Body of pancreas (tissue), 4 donors: ENCODE measurements at places on chromosomes 3 and 15. TPM values are rescaled to one million over a fixed set of nuclear protein-coding genes. Genes with fewer than 3 reads are reported as not detected.
A peak's percentile ranks its signal among the peaks of the same experiment; 100 is the strongest.

DNA sequence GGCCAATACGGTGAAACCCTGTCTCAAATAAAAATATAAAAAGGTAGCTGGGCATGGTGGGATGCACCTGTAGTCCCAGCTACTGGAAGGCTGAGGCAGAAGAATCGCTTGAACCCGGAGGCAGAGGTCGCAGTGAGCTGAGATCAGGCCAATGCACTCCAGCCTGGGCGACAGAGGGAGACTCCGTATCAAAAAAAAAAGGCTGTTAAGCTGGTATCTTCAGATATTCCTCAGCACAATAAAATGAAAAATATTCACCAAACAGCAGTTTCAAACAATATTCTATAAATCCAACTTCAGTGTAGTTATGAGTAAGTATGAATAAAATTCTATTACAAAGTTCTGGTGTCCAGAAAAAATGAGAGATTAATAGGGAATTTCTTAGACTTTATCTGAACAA lies 14.2 kb downstream of the DENND4A start:
- DNase-seq: no peak

DNA sequence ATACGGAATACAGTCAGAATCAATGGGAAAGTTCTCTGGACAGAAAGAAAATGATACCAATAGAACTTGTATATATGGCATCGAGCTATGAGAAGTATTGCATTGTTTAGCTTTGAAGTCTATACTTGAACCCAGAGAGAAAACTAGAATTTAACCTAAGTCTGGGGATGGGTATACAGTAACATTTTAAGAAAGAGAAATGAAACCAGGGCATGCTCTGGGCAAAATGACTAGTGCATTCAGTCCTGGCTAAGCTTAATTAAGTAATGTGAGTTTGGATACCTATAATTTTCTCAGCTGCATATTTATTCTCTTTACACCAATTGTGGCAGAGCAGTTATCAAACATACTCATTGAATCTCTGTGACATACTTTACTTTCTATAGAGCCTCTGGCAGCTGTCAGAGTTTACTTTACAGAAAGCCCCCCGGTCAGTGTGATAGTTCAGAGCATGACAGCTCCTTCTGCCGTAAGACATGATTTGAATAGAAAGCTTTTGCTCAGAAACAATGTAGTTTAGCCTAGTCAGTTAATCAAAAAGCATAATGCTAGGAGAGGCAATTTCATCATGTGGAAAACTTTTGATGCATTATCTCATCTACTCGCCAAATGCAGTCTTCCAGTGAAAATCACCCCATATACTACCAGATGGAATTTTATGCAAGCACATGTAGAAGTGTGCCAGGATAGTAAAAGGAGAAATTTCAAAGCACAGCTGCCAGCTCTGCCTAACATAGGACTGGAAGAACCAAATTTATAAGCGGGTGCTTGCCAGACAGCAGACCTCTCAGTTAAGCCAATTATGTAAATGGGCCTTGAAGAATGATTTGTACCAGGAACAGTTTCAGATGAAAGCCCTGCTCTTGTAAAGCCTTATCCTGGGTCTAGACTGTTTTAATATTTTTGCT lies 40.7 kb downstream of the OXSM start:
- no peak for DNase-seq

DNA sequence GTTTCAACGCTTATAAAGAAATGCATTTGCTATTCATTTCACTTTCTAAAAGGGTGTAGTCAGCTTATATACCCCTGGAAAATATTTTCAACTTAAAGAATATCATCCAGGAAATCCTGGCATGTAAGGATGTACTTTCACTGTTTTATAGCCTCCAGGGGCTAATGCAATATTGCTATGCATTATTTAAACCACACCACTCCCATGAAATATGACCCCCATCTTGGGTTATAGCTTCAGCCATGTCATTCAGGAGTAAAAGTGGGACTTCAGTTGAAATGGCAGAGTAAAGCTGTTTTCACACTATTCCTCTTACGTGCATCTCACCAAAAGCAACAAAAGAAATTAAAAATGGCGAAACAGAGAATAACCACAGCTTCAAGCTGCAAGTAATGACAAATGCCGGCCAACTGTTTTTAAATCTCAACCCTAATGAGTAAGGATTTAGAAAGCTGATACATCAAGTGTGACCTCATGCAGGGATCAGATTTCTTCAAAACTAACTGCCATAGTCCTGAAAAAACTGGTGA lies 84.5 kb downstream of the COL6A6 start:
- DNase-seq: no peak

GRCh38 chr15:98878862-98879261 lies 128.7 kb downstream of the PGPEP1L start:
- no peak for DNase-seq

- DNase-seq: no peak
Observed at GRCh38 chr3:133274477-133274876, 125.4 kb upstream of the BFSP2 start.

GRCh38 chr3:27293939-27294338 lies 75.2 kb downstream of the NEK10 start:
- DNase-seq: no peak

- DNase-seq: no peak
Observed at GRCh38 chr3:165406425-165406824, 210.2 kb upstream of the SLITRK3 start.

Gene TGFBR2
- total RNA-seq: 91.8 TPM

DNA sequence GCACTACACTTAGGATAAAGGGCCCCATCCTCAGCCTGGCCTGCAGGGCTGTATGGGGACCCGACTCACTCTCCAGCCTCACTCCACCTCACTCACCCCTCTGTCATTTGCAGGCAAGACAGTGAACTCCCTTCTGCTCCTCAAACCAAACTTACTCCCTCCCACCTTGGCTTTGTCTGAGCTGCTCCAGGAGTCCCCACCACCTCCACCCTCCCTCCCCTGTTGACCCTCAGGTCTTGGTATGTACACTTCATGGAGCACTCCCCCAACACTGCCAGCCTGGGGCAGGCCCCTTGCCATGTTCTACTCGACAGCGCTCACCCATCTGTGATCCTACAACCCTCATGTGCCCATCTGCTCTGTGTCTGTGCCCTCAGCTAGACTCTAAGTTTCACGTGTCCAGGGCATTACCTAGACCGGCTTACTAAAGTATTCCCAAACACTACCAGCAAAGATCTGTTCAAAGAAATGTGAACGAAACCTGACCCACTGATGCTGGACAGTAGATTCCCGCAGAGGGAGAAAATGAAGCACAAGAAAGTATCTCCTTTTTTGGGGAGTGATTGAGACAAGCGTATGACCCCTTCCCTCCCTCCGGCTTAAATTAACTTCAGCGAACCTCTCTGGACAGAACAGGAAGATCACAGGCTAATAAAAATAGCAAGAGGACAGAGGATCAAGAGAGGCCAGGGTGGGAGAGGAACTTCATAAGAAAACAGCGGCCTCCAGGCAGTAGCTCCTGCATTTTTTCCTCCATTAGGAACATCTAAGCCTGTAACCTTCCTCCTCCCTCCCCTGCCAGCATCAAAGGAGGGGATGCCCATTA lies 113.2 kb downstream of the RFTN1 start:
- DNase-seq: no peak

- DNase-seq: no peak
Observed at GRCh38 chr3:114205541-114205940, 26.7 kb upstream of the DRD3 start.

Gene STRA6
- total RNA-seq: not detected

Gene GREM1
- under 0.01 TPM for total RNA-seq

DNA sequence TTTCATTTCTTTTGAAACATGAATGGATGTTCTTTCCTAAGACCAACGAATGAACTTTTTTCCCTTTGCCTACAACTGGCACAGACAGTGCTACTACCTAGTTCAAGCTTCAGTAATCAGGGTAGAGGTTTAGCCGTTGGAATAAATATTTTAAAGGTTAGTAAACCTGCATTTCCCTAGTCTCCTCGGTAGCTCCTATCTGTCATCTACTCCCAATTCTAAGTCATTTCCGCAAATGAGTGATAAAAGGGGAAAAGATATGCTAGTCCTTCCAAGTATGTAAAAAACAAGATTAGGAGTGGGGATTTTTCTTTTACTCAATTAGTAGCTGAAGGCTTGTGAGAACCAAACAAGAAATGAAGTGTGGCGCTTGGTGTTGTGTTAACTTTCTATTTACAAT lies 15.2 kb downstream of the SLTM start:
- DNase-seq: no peak

DNA sequence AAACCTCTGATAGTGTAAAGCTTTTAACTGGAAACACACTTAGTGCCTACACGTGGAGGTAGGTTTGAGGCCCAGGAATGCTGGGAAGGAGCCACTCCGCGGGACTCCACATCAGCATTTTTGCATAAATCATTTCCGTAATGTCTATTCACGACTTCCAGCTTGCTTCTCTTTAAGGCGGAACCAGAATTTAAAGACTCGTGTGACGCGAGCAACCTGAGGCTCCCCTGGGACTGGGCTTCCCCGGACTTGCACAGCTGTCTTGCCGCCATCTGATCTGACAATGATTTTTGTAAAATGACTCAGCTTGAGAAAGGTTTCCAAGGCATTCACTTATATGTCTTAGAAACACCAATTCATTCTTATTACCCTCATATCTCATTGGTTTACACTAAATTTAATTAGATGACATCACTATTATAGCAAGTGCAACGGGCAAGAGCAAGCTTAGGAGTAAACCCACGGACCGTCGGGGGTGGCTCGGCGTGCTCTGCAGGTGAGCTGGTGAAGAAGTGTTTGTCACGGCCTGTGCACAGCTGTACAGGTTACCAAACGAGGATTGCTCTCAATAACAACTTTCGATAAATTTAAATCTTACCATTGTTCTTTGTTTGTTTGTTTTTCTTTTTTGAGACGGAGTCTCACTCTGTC lies 95.2 kb downstream of the CHSY1 start:
- no peak for DNase-seq

- DNase-seq: no peak
Observed at GRCh38 chr3:46853441-46854415, 9.5 kb downstream of the MYL3 start.

- DNase-seq: no peak
Observed at GRCh38 chr3:134908271-134908670, 113.2 kb downstream of the EPHB1 start.

GRCh38 chr3:168024537-168024941 lies 71.2 kb downstream of the GOLIM4 start:
- peak; percentile 18 for DNase-seq

- DNase-seq: no peak
Observed at GRCh38 chr3:100003609-100004503, 110.4 kb downstream of the FILIP1L start.
